ENCODE measurements at places on chromosomes 5 and 9.
A peak's percentile ranks its signal among the peaks of the same experiment; 100 is the strongest.

DNA sequence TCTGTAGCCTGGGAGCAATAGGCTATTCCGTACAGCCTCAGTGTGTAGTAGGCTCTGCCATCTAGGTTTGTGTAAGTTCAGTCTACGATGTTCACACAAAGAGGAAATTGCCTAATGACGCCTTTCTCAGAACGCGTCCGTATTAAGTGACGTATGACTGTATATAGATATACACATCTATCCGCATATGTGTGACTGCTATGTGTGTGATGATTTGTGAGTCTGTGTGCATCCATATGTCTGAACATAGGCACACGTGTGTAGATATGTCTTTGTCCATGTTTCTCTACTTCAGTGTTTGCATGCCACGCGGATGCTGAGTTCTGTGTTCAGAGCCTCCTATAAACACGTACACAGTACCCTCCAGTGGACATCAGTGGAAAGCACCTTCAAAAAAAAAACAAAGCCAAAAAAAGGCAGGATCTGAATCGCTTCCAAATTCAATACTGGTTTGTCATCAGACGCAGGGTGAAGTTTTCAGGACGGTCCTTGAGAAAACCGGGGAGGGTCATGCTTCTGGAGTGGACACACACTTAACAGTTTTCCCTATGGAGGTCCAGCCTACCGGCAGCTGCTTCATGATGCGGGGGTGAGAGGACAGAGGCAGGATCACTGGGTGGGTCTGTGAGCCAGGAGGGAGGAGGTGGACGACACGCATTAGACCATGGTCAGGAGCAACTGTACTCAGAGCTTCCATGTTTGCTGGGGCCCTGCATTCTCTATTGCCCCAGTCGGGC, 29.5 kb upstream of the ALDH1B1 start:
- DNase-seq, result peak; percentile 9

DNA sequence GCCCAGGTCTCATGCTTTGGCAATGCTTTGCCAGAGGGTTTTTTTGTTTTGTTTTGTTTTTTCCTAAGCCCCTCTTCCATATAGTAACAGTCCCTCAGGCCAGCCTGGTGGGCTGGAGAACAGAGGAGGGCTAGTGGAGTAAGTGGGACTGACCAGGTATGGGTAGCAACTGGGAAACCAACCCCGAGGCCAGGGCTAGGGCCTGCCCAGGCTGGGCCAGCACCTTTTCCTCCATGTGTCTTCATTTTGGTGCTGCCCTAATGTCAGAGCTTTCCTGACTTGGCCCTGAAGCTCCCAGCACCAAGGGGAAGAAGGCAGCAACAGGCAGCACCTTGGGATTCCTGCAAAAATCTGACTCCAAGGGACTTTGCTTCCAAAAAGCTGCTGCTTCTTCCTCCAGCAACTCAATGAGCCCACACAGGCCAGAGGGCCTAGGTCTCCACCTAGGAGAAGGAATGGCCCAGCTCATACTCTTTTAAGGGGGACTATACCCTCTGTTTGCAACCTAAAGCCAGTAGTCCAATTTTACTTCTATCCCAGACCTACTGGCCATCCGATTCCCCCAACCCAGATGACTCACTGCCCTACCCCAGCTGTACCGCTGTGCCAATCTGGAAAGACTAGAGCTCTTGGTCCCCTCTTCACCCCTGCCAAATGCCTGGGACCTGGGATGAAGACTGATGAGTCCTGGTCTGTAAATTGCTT, 105.1 kb downstream of the PSD2 start:
- no peak for DNase-seq

DNA sequence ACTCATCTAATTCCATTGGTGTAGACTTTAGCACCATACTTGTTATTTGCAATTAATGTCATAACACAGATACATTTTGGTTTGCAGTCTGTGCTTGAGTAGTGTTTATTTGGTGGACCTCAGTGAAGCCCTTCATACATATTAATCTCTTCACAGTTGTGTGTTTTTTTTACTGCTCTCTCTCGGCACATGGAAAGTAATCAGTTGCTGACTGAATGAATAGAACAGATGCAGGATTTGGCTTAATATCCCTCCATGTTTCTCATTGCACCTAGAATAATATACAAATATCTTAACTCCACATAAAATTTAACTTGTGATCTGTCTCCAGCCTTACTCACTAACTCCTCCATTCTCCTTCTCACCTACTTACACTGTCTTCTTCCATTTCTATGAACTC, 319.1 kb downstream of the DMRT2 start:
- no peak for DNase-seq

GRCh38 chr9:133527444-133527920, 2.7 kb upstream of the MYMK start:
- no peak for DNase-seq

GRCh38 chr5:152331006-152331405, 74.1 kb downstream of the NMUR2 start:
- DNase-seq, result no peak

DNA sequence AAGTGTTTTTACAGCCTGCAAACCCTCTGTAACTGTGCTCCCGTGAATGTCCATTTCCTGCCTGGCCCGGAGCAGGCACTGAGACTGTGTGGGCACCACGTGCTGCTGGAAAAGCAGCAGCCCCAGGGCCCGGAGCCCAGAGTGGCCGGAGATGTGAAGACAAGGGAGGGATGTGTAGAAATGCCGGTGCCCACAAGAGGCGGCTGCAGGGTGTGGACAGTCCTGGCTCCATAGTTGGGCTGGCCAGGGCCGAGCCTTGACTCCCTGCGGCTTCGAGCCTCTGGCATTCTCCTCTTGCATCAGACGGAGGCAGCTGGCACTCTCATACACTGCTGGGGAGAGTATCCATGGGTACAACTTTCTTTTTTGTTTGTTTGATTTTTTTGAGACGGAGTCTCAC, 13.2 kb upstream of the GFPT2 start:
- DNase-seq, result no peak

DNA sequence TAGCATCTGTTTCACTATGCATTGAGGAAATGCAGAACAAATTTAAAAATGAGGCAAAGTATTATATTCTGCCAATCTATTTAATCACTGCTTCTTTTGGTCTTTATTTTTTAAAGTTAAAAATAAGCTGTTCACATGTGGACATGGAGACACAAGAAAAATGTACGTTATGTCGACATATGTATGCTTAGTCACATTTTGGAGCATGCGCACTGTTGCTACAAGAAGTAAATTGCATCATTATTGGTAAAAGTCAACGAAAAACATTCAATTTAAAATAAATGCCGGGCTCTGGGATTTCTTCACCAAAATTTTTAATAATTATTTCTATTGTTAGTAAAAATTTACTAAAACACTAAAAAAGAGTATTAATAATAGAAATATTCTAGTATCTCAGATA, 876.3 kb upstream of the CTNND2 start:
- DNase-seq, result no peak

DNA sequence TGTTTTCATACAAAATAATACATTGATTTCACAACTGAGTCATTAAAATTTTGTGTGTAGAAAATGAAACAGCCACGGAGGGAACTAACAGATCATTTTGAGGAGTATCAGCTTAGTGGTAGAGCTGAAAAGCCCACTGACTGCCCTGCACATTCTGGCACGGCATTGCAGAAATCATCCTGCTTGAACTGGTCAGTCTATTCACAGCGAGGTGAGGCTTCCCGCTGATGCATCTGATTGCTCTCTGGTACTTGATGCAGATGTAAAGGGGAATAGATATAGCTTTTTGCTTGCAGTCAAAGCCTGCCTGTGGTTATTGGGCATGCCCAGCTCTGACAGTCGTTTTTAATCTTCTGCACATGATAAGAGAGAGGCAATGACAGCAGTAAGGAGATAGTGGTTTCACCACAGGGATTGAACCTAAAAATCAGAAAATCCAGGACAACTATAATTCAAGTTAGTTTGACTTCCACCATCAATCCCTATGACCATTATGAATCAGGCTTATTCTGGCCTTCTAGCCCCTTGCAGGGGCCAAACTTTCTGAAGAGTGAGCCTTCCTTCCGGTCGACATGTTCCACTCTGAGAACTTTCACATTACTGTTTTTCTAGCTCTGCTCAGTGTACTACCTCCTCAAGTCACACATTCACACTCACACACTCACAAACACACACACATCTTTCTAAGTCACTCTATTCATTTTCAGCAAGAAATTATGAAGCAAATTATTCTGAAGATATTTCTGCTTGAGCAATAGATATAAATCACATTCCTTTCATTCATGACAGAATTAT, 782.8 kb upstream of the NUDT12 start:
- no peak for DNase-seq

- peak; percentile 47 for DNase-seq
Measured at GRCh38 chr9:70111042-70111602, 67.5 kb downstream of the MAMDC2 start.

DNA sequence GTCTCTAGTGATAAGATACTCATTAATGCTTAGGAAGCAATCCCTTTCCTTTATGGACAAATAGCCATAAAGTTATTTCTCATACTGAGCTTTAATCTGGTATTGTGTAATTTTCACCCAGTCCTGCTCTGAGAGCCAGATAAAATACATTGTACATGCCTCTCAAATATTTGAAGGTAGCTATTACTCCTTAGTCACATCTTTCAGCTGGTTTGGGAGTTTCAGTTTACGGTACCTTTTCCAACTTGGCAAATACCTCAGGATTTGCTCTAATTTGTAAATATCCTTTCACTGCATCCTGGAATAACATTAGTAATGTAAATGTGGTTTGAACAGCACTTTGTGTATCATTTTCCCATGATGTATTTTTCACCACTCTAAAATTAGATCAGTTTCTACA, 47.4 kb downstream of the ABHD17B start:
- DNase-seq, result peak; percentile 43

- peak; percentile 62 for DNase-seq
Measured at GRCh38 chr5:151384106-151384505, 36.7 kb upstream of the SLC36A2 start.

- DNase-seq, result no peak
Measured at GRCh38 chr5:31942546-31942945, 231.6 kb downstream of the GOLPH3 start.

GRCh38 chr9:137434498-137435380, 6.4 kb downstream of the ENTPD8 start:
- DNase-seq, result no peak

DNA sequence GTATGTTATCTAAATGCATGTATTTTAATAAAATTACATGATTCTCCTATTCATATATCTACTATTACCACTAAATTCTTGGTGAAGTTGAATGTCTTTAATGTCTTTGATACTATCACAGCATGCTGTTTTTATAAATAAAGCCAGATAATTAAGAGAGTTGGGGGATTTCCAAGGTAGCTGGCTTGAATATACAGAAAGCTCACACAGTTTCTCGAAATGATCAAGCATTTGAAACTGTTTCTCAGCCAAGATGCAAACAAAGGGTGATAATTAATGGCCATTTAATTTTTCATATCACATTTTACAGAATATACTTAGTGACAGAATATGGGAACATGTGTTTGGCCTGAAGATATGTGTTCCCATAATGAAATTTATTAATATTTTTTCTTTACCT, 145.6 kb upstream of the CDH12 start:
- DNase-seq, result no peak

GRCh38 chr9:13377171-13377925, 97.9 kb upstream of the MPDZ start:
- DNase-seq, result peak; percentile 60

DNA sequence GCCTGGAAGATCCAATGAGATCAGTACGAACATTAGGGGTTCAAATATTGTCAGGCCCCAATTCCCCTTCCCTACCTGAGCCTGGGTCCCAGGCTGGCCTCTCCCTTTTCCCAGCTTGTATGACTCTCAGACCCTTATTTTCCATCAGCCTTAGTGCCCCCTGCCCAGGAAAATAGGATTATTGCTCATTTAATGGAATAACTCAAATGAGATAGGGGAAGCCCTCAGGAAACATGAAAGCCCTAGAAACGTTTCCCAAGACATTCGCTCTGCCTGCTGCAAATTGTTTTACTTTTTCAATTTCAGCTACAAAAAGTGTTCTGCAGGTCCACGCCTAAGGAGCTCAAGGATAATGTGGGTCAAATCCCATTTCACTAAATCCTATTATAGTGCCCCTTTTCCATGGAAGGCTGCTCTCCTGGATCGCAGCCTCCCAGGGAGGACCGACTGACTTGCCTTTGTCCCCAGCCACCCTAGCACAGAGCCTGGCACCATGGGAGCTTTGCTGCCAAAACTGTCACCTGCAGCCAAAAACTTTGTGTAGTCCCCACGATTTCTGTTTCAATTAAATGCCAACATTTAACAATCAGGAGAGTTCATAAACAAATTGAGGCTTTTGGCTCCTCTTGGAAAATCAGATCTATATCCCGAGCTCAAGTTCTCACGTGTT, 46.9 kb downstream of the THOC3 start:
- no peak for DNase-seq

GRCh38 chr5:129921204-129921603, 16.9 kb downstream of the CHSY3 start:
- no peak for DNase-seq

DNA sequence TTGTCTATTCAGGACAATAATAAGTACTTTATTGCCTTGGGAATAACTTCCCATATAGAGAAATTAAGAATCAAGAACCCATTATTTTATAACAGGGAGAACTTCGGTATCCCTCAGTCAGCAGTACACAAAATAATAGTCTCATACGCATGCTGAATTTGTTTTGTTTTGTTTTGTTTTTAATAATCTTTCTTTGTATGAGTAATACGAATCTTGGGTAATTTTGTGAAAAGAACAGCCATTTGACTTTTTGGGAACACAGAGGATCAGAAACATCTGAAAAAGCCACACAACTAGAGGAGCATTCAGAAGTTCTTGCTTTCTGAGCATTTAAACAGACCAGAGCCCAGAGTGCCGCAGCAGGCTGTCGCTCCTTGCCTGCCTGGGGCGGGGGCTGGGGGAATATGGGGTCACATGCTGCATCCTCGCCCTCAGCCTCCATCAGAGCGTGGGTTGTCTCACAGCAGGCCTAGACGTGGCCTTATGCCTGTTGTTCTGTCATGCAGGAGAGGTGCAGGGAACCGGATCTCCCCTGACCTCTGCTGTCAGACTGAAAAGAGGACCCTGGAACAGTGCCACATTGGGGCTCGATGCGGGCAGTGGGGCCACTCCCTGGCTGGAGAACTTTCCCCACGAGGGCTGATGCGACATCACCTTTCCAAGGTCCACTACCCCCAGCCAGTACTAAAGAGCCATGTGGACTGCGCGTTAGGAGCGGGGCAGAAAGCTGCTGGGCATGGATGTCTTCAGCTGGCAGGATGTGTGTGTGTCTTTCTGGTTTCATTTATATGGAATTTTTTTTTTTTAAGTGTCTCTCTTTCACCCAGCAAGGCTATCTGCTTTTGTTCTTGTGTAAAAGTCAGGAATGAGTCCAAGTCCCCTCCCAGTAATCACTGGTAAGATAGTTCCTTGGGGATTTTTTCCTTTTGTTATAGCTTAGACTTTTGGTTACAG, 133.4 kb upstream of the OTULINL start:
- no peak for DNase-seq
